ENCODE measurements at places on chromosomes 1 and 21.

DNA sequence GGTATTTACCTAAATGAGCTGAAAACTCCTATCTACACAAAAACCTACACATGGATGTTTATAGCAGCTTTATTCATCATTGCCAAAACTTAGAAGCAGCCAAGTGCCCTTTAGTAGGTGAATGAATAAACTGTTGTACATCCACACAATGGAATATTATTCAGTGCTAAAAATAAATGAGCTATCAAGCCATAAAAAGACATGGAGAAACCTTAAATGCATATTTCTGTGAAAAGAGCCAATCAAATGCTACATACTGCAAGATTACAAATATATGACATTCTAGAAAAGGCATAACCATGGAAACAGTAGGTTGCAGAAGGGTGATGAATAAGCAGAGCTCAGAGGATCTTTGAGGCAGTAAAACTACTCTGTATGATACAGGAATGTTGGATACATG, 23.3 kb downstream of the ABCB10 start:
- no peak for DNase-seq

DNA sequence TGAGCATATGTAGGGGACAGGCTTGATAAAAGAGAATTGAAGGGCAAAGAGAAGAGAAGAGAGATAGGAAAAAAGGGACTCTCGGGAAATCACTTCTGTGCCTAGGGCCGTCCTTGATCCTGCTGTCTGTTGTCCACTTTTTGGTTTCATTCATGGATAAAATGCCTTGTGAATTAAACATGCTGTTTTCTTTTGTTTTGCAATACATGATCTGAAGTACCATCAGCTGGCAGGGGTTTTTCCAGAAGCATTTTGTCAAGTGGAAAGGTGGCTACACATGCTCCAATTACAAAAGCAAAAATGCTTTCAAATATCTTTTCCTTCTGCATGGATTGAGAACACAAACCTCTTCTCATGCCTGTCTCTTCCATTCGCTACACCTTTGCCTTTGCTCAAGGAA, 361.7 kb downstream of the PDE4B start:
- DNase-seq = no peak

DNA sequence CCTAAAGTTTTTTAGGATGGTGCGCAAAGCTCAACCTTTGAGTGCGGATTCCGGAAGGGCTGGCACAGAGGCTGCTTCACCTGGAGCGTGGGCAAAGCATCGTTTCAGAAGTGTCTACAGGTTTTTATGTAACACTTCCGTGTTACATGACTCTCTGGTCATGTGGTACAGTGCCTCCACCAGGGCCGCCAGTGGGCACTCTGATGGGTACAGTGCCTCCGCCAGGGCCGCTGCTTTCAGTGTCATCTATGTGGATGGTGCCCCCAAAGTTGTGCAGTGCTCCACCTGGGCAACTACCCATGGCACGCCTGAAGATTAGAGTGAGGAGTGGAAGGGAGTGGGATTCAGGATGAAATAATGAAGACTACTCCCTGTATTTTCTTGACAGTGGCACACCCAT, 101.4 kb upstream of the C1orf174 start:
- no peak for DNase-seq

DNA sequence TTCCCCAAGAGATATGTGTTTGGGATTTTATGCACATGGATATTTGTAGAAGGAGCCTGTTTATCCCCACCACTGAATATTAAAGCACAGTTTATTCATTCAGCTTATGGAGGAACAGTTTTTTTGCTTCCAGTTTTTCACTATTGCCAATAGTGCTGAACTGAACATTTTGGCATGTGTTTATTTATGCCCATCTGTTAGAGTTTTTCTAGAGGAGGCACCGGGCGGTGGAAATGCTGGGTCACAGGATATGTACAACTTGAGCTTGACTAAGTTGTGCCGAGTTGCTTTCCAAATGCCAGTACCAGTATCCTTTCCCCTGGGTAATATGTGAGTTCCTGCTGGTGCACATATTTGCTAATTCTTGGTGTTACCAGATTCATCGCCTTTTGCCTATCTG, 111.3 kb downstream of the GREM2 start:
- no peak for DNase-seq

DNA sequence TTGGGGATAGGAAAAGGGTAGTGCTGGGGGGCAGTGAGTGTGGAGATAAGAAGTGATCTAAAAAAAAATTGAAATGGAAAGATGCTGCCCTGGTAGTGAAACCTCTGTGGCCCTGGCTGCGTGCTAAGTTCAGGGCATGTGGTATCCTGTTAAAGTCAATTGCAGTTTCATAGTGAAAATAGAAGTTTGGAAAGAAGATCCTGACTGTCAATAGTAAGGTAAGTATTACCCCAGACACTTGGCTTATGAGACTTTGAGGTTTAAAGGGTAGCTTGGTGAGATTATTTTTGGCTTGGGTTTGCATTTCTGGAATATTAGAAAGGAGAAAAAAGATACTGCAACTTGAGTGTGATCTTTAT, 6.8 kb downstream of the ARID1A start:
- no peak for DNase-seq

- DNase-seq = no peak
Measured at GRCh38 chr1:54302951-54303843, 103.0 kb downstream of the SSBP3 start.

- DNase-seq = peak; percentile 21
Measured at GRCh38 chr1:119298687-119299303, 69.8 kb upstream of the HAO2 start.

- DNase-seq = no peak
Measured at GRCh38 chr1:8604041-8604945, 213.1 kb downstream of the RERE start.

DNA sequence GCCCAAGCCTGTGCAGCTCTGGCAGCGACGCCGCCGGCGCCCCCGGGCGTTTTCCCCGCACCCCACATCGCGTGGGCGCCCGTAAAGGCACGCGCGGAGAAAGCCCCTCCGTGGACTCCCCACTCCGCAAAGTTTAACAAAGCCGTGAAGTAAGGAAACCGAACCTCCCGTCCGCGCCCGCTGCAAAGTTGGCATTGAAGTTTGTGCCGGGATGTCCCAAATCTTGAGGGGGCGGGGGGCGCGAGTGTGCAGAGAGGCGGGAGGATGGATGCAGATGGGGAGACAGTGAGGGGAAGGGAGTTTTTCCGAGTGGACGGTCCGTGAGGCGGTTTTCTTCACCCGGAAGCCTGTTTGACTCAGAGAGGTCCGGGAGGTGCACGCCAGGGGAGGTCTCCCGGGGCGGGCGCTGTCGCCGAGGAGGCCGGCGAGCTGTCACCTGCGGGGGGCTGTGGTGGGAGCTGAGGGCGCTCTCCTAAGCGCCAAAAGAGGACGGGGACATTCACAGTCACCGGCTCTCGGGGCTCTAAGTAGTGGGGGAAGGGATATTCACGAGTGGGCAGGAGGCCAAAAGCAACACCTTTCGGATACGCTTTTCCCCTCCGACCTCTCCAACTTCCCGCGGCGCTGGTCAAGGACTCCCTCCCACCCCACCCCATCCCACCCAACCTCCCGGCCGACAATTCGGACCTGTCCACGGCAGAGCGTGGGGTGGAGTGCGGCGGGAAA, 1.3 kb downstream of the WLS start:
- DNase-seq = no peak

- no peak for DNase-seq
Measured at GRCh38 chr1:113809670-113810602, 2.3 kb downstream of the RSBN1 start.

GRCh38 chr1:106360252-106360651, 696.2 kb upstream of the PRMT6 start:
- no peak for DNase-seq

GRCh38 chr1:56057466-56058405, 521.6 kb downstream of the PLPP3 start:
- no peak for DNase-seq

DNA sequence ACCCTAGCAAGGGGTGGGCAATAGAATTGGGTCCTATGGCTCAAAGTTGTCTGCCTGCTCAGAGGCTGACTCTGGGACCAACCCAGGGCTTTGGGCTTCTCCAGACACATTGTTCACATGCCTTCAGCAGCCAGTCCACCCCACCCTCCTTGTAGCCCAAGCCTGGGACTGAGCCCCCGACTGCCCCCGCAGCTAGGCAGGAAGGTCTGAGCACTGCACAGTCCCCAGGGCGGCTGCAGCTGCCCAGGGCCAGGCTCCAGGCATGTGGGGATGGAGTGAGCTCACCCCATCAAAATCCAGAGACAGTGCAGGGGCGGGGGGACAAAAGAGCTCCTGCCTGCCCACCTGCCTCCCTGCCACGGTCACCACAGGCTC, 35.6 kb downstream of the HSPG2 start:
- DNase-seq = no peak

DNA sequence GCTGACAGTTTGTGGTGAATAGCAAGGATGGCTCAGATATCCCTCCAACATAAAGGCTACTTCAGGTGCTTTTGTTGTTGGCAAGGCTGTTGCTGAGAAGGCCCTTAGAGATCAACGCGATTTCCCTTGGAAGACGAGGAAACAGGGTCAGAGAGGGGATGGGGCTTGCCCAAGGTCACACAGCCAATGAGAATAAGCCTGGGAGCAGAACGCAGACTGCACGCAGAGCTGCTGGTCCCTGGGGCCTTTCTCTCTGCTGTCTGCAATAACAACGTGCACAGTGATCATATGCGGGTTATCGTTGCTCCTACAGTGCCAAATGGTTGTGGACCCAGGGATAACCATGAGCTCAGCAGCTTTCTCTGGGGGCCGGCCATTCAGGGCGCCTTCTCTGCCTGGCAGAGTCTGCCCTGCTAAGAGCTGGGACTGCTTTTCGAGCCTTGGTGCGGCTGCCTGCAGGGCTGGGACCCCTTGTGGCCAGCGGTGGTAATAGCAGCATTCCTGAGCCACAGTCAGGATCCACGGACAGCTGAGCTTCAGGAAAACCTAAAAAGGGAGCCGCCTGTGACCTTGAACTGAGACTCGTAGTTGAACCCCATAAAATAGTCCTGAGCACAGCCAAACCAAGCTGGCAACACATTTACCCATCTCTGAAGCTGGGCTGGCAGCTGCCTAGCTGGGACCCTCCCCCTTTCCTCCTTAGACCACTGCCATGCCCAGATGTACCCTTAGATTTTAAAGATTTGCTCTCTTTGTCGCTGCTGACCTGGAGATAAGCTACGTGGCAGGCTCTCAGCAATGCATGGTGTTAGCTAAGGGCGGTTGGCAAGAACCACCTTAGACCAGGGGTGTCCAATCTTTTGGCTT, 39.8 kb downstream of the HTR6 start:
- peak; percentile 50 for DNase-seq

GRCh38 chr1:147486876-147487656, 54.2 kb upstream of the BCL9 start:
- DNase-seq = no peak

DNA sequence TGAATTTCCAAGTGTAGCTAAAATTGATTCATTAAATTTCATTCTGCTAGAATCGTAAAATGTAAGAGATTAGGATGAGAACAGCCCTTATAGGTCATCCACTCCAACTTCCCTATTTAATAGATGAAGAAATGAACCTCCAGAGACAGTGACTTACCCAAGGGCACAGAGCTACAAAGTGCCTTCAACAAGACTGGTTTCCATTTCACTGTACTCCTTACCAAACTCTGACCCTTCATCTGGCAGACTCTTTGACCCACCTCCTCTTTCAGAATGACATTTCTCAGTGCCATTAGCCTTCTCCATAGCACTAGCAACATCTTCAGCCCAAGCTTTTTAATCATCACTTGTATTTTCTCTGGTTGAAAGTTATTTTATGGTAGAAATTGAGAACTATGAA, 161.3 kb downstream of the NEK7 start:
- DNase-seq = no peak

- DNase-seq = no peak
Measured at GRCh38 chr1:22048351-22049192, 3.9 kb upstream of the CDC42 start.

DNA sequence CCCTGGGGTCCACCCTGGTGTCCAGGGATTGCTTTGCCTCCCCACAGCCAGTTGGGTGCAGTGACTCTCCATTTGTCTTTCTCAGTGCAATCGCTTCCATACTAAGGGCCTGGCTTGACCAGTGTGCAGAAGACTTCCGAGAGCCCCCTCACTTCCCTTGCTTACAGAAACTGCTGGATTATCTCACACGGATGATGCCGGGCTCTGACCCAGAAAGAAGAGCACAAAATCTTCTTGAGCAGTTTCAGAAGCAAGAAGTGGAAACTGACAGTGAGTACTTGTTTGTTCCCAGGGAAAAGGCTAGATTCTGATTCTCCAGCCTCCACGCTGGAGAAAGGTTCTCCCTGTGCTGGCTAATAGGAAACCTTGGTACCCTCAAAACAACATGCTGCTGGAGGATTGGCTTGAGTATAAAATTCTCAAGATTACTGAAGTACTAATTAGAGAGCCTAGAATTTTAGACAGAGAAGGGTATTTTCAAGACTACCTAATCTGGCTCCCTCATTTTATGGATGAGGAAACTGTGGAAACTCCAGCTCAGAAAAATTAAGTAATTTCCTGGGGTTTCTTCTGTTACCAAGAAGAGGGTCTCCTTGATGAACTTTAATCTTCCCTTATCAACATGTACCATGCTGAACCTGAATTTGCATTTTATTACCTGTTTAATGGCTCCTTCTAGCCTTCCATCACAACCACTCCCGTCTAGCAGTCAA, 75.8 kb downstream of the RGL1 start:
- DNase-seq = no peak

DNA sequence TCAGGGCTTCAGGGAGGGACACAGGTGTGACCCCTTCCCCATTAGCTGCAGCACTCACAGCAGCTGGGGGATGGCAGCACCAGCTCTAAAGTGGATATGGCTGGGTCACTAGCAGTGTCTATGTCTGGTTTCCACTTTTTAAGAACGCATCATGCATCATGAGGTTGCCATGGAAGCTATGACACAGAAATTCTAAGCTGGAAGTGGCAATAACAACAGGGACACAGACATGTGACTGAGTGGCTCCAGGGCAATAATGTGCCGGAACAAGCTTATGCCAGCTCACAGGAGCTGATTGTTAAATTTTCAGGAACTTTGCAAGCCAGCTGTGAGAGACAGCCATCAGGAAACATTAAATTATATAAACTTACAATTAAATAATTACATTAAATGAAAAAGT, 51.2 kb upstream of the NFASC start:
- no peak for DNase-seq

- DNase-seq = no peak
Measured at GRCh38 chr1:115620453-115620852, 21.3 kb upstream of the VANGL1 start.

DNA sequence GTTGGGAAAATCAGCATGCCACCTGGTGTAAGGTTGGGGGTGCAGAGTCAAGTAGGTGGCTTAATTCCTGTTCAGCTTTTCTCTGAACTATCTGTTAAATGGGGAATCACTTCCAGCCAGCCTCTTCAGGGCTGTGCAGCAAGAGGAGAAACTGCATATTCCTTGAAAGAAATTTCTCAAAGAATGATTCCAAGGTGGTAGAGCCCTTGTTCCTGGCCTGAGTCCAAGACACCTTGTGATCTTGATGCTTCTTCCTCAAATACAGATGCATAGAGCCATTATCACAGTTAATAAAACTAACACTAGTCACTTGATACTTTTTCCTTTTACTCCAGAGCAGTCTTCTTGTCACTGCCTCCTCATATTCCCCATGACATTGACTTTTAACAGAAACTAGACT, 5.2 kb downstream of the TXLNA start:
- DNase-seq = no peak

- DNase-seq = no peak
Measured at GRCh38 chr1:231666937-231667608, 40.5 kb downstream of the DISC1 start.
